ENCODE measurements at places on chromosomes 12 and 14.

DNA sequence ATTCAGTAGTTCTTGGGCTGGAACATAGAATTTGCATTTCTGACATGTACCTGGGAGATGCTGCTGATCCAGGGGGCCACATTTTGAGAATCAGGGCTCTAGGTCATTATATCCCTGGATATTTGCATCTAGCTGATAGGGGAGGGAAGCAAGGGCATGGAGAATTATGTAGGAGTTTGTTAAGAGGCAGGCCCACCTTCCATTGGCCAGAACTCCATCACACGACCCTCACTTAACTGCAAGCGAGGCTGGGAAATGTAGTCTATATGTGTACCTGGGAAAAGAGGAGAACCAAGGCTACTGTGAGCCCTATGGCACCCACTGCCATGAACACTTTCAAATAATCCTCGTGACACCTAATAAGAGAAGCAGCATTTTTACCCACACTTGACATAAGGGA, 657.6 kb downstream of the MED13L start:
- DNase-seq, result no peak

- no peak for DNase-seq
Observed at GRCh38 chr14:54590481-54590880, 23.6 kb downstream of the SAMD4A start.

- no peak for DNase-seq
Observed at GRCh38 chr12:56252649-56253048, 5.5 kb downstream of the ANKRD52 start.

GRCh38 chr14:77378701-77379100, 1.5 kb downstream of the SAMD15 start:
- DNase-seq, result no peak

- no peak for DNase-seq
Observed at GRCh38 chr12:76083246-76083903, 1.1 kb downstream of the NAP1L1 start.

DNA sequence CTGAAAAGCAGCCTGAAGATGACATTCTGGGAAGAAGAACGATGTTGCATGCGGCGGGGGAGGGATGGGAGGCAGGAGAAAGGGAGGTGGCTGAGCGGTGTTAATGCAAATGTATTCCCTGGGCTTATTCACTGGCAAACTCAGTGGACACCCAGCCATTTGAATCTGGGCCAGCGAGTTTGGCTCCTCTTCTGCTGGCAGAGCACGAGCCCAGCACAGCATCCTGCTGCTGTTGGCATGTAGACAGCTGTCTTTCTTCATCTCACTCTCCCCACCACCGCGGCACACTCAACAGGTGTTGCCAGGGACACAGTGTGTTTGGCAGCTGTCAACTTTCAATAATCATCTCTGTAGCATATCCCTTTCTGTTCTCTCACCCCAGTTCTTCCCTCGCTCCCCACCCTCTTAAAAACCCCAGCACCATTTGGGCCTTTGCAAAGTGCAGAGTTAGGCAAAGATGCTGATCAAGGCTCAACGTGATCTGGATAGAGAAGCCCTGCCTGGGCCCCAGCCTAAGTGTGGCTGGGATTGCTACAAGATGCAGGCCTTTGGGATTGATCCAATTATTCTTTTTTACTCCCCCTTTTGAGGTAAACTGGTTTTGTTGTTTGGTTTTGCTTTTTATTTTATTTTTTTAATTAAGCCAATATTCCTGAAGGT, 131.9 kb downstream of the EXOC5 start:
- DNase-seq, result no peak

GRCh38 chr12:121800694-121801594, 2.9 kb upstream of the SETD1B start:
- DNase-seq, result peak; percentile 78

GRCh38 chr12:49796155-49796554, 32.1 kb downstream of the NCKAP5L start:
- no peak for DNase-seq

DNA sequence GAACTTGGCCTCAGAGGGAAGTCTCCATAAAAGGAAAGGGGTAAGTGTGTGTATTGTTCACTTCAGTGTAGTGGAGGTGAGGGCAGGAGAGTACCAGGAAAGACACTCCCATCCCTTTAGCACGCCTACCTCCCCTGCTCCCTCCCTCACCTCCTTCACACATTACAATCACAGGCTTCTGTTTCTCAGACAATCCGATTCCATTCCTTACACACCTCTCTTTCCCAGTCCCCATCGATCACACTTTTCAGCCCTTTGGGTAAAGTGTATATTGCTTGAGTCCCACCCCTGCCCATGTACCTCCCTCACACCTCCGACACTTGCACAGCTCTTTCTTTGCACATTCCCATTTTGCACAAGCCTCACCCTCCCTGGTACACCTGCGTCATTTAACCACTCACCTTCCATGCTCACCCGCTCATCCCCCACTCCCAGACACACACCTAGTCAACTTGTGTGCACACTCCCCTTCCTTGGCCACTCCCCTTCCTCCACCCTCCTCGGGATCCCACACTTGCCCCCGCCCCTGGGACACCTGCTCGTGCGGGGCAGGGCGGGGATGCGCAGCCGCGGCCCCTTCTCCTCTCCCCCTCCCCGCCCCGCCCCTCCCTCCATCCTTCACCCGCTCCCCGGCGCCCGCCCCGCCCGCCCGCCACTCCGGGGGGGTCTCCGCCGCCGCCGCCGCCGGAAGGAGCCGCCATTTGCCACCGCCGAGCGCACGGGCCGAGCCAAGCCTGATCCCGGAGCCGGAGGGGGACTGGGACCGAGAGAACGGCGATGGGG, at the start of gene MARCHF9:
TSS of gene MARCHF9 (plus strand) at position 693 of the 783 bp plus-strand sequence. CDS start 426 bp downstream, outside the sequence.
- peak; percentile 89 for DNase-seq

DNA sequence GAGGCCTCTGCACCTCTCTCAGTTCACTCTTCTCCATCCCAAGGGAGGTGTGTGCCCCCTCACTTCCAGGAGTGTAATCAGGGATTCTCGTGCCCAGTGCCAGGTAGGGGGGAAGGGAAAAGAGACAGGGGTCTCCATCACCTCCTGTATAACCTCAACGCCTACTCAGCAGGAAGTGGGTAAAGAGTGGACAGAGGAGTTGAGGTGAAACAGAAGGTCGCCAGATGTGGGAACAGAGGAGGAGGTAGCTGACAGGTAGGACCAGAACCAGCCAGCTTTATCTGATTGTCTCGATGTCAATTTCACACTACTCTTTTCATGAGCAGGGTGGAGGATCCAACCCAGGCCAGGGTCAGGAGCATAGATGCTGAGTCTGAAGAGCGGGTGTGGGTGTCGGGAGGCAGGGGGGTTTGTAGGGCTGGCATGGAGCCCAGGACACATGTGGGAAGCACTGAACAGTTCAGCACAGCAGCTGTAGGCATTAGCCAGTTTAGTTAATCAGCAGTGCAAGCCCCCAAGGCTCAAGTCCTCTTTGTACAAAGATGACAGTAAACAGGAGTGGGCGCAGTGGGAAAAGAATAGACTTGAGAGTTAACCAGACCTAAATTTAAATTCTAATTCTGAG, 213.5 kb downstream of the PELI2 start:
- no peak for DNase-seq

- DNase-seq, result no peak
Observed at GRCh38 chr12:92049403-92049802, 96.2 kb downstream of the BTG1 start.

DNA sequence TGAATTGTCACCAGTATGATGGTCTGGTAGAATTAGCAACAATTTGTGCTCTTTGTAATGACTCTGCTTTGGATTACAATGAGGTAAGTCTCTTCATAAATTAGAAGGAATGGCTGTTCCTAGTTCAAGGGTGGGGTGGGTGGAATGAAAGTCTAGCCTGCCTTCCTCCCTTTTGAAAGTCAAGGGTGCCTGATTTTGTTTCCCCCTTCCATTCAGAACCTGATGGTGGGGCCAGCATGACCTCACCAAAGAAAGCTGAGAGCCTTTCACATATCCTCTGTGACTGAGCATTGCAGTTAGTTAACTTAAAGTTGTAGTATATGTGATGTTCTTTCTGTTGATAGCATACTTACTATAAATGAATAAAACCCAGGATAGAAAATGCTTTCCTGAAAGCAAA, 52.2 kb downstream of the ATP2A2 start:
- no peak for DNase-seq

- DNase-seq, result no peak
Observed at GRCh38 chr14:61512026-61512834, 183.1 kb upstream of the HIF1A start.

- DNase-seq, result no peak
Observed at GRCh38 chr12:29152223-29152868, 3.3 kb downstream of the FAR2 start.

DNA sequence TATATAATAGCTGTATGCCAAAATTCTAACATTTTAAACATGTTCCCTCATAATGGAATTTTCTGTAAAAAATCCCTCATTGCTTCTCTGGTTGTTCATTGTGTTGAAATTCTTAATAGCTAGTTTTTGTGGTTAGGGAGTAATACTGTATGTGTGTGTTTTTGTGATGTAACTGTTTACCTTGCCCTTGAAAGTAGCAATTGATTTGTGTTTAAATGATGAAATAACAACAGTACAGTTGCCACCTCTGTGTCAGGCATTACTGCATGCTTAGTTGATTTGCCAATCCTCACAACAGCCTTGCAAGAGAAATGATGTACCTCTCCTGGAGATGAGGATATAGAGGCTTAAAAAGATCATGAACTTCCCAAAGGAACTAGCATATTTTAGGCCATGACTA, 94.9 kb downstream of the DAAM1 start:
- no peak for DNase-seq

DNA sequence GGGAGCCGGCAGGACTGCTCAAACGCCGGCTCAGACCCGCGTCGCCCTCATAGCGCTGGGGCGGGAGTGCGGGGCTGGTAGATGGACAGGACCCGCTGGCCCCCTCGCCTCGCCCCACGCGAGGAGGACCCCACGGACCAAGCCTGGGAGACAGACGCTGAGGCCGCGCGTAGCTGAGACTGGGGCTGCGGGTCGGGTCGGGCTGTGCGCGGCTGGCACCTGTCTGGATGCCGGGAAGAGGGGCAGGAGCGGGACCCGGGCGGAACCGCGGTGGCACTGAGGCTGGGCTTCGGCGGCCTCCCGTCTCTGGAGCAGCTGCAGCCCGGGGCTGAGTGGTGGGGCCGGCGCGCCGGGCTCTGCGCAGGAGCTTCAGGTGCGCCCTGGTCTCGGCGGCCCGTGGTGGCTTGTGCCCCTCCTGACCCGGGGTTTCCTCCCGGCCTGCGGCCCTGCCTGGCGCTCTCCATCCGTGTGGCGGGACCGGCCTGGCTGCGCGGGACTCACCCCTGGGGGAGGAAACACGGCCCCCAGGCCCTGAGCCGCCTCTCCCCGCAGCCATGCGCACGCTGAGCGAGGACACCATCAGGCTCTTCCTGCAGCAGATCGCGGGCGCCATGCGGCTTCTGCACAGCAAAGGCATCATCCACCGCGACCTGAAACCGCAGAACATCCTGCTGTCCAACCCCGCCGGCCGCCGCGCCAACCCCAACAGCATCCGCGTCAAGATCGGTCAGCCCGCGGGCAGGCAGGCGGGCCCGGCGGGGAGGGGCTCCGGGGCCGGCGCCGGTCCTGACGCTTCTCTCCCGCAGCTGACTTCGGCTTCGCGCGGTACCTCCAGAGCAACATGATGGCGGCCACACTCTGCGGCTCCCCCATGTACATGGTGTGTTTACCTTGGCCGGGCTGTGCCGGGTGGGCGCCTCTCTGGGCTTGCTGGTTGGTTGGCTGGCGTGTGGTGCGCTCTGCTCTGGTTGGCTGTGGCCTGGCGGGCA, 14.0 kb downstream of the ULK1 start:
- DNase-seq, result no peak

DNA sequence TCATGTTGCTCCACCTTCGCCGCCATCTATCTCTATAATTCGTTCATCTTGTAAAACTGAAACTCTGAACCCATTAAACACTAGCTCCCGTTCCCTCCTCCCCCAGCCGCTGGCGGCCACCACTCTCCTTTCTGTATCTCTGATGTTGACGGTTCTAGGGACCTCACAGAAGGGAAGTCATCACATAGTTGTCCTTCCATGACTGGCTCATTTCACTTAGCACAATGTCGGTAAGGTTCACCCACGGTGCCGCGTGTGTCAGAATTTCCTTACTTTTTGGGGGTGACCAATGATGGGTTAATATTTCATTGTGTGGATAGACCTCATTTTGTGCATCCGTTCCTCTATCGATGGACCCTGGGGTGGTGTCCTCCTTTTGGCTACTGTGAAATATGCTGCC, 2.0 kb upstream of the CACNA2D4 start:
- no peak for DNase-seq

DNA sequence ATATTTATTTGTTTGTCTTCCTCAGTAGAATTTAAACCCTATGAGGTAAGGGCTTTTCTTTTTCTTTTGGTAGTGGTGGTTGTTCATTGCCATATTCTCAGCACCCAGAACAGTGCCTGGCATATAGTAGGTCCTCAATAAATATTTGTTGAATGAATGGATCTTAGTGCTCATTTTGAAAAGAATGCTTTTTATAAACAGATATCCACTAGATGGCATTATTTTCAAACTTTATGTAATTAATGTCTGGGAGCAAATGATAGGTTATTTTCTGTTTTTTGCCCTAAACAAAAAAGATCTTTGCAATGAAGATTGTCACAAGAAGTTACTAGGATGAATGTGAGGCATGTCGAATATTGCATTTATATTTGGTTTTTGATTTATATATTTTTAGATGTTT, 64.1 kb downstream of the RAD51B start:
- no peak for DNase-seq

DNA sequence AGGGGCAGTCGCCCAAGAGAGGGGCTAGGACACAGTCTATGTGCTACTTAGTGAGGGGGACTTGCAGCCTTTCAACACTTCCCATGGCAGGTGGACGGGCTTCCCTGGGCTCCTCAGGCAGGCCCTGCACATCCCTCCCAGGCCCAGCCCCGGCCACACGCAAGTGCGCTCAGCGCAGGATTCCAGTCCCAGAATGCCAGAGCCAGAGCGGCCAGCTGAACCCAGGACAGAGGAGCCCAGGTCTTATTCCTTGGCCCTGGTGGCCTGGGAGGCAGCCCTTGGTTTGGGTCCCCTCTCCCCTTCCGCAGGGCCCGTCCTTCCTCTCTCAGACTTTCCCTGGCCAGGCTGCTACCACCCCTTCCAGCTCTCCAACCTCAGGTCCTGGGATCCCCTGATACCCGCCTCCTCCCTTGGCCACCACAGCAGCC, 12.0 kb downstream of the DLK1 start:
- no peak for DNase-seq

GRCh38 chr12:39364196-39364595, 78.7 kb downstream of the KIF21A start:
- no peak for DNase-seq

GRCh38 chr12:132597333-132598316, 12.8 kb downstream of the LRCOL1 start:
- DNase-seq, result no peak

DNA sequence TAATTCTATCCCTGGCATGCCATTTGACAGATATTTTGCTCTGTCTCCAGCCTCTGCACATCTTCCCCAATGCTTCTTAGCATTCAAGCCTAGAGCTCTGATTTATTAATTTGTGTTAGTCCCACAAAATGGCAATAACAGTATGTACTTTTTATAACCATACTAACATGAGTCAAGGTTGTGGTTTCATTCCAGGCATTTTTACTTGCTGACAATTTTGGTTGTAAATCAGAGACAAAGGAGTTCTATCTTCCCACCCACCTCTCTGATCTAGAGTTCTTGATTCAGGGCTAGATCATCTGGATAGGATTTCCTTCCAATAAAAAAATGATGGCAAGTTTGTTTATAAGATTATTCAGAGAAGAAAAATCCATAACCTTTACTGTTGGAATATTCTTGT, 18.5 kb upstream of the CISTR start:
- DNase-seq, result no peak

Data from NCI-H187 (cell line).